ENCODE measurements at places on chromosomes 11 and 22.

- no peak for DNase-seq
Measured at GRCh38 chr22:43681731-43682360, 130.3 kb downstream of the EFCAB6 start.

DNA sequence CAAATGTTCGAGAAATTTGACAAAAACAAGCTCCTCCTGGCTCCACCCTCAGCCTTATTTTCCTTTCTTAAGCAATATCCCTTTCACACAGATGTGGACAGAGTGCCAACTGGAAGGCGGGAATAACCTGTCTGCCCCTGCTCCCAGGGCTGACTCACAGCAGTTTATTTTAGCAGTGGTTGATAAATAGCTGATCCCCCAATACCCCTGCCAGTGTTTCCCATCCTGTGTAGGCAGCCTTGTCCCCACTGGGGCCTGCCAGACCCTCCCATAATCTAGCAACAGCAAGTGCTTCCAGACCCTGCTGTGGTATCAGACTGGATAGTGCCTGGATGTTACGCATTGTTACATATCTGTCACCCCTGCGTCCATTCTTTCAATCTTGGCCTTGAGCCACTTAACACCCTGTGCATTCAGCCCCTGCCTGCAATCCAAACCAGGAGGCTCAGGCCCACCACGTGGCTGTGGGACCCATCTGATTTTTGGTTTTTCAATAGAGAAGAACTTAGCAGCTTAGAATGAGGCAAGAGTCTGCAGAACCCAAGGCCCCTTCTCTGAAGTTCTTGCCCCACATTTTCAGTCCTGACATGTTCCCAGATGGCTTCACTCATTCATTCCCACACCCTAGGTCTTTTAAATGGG lies 53.7 kb downstream of the PARVA start:
- no peak for DNase-seq

DNA sequence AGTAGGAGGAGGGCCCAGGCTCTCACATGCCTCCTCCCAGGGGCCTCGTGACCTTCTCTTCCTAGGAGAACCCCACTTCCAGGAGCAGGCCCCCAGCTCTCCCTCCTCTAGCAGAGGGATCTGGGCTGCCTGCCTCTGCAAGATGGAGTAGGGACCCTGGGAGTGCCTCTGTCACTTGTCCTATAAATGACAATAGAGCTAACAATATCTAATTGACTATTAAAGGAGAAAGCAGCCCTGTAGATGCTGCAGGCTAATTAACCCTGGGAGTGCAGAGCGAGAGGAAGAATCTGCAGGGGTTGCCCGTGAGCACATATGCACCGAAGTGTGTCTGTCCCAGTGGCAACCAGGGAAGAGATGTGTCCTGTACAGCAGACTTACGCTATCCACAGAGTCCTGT lies 184.4 kb downstream of the GRIK4 start:
- no peak for DNase-seq

DNA sequence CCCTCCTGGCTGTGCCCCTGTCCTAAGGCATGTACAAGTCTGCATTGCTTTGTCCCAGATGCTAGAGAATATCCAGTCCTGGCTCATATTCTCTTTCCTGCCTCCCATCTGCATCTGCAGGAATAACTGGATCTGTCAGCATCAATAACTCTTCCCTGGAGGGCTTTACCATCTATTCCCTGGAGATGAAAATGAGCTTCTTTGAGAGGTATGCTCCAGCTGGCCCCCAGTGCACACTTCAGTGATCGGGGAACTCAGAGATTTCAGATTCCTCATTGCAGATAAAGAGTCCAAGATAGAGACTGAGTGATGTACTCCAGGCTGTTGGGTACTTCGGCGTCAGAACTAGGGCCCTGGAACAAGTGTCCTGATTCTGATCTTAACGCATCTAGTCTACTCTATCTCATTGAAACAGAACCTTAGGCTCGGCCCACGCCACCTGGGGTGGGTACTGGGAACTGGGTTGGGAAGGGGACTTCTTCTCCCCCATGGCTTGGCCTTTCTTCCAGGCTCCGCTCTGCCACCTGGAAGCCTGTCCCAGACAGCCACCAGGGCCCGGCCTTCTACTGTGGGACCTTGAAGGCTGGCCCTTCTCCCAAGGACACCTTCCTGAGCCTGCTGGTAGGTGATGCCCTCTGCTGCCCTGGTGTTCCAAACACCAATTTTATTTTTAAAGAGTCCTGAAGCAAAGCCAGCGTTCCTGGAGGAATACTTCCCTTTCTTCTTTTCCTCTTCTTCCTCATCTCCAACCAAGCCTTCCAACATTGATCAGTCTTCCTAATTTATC lies 17.8 kb upstream of the GLB1L2 start:
- no peak for DNase-seq

- DNase-seq, result no peak
Measured at GRCh38 chr11:68843052-68843561, 1.4 kb upstream of the CPT1A start.

GRCh38 chr11:75474240-75474639 lies 41.2 kb upstream of the KLHL35 start:
- no peak for DNase-seq

DNA sequence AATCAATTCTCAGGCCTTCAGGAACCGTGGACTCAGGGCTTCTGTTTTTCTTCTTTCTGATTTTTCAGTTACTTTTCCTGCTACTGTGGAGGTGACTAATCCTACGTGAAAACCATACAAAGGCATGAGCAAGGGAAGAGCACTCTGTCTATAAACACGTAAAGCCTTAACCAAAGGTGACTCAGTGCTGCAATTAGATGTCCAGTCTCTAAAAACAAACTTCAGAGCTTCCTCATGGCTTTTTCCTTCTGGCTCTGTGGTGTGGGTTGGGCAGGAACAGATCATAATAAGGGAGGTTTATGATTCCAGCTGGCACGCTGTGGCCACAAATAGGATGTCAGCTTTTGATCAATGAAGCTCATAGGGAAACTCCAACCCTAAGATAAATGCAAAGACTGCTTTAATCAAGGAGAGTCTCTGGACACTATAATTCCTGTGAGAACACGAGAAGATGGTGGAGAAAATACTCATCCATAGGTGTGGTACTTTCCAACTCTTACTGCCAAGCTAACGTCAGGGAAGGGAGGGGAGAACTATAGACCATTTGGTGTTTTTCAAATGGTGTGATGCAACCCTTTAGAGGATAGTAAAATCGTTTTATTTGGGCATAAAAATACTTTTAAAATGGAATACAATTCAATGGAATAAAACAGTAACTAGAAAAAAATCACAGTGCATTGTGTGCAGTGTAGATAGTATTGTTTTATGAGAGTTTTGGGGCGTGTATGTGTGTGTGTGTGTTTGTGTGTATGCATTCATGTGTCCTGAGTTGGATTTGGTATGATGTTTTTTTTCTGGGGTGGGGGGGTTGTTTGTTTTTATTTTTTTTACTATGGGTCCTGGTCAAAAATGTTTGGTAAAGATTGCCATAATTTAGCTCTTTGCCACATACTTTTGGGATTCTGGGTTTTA lies at the start of gene NXPE2:
NXPE2 (plus strand) TSS at position 403 of the 912 bp plus-strand sequence; CDS start at position 452, 49 bp downstream.
- DNase-seq, result no peak

GRCh38 chr11:64611869-64612646 lies 21.0 kb downstream of the SLC22A12 start:
- no peak for DNase-seq

- no peak for DNase-seq
Measured at GRCh38 chr11:126578021-126578420, 222.5 kb downstream of the ST3GAL4 start.

DNA sequence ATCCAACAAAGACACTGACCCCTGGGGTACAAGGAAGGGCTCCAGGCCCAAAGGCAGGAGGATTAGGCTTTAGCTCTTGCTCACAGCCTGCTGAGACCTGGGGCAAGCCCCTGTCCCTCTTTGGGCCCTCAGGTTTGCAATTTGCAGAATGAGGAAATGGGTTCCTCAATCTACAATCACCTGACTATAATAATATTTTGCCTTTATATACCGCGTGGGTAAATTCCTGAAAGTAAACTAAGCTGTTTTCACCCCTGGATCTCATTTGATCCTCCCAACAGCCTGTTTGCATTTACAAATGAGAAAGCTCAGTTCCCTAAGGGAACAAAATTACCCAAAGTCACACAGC lies 797 bp downstream of the STARD10 start:
- DNase-seq, result no peak

All from amniotic stem cell (primary cell).